ENCODE measurements at places on chromosomes 5 and 9.

- DNase-seq, result no peak
Measured at GRCh38 chr9:128310461-128310860, 11.8 kb downstream of the TRUB2 start.

- no peak for DNase-seq
Measured at GRCh38 chr5:156534085-156534484, 207.1 kb downstream of the SGCD start.

- no peak for DNase-seq
Measured at GRCh38 chr9:92652461-92652860, 17.5 kb downstream of the IPPK start.

DNA sequence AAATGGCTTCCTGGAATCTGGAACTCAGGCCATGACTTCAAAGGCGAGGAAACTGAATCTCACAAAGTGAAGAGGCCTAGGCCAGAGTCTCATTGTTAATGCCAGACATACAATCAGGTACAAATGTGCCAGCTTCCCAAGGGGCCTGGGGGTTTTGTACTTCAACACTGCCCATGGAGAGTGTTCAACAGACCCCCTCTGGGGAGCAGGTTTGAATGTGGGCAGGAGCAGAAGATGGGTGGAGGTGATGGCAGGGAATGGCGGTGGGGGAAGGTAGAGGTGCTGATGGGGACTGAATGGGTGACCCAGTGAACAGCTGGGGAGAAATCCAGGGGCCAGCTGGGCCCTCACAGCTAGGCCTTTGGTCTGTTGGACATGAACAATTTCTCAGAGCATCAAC lies 12.0 kb downstream of the FOXI1 start:
- DNase-seq, result no peak

GRCh38 chr5:128315671-128316070 lies 222.4 kb downstream of the FBN2 start:
- DNase-seq, result no peak

- no peak for DNase-seq
Measured at GRCh38 chr9:131036529-131037334, 27.8 kb downstream of the LAMC3 start.

GRCh38 chr5:153447534-153447933 lies 42.9 kb upstream of the GRIA1 start:
- DNase-seq, result no peak

DNA sequence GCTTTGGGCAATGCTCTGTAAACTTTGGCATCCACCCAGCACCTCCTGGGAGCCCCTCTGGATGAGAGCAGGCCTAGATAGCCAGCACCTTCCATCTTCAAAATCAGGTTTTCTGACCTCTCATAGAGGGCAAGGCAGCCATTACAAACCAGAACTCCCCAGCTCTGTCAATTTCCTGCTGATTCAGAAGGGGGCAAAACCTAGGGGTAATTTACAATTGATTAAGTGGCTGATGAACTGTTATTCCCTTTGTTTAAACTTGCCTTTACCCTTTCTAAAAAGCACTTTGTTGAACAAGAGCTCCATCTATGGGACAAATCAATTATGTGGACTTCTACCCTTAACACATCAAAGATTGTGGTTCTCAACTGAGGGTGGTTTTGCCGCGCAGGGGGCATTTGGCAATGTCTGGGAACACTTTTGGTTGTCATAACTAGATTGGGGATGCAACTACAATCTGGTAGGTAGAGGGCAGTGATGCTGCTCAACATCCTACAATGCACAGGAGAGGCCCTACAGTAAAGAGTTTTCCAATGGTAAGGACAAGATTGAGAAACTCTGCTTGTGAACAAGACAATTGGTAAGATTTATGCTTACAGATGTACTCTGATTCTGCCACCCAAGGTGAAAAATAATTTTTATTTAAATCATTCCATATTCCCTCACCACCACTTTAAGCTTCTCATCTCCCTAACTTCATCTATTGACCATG lies 184.1 kb downstream of the MARCHF11 start:
- peak; percentile 27 for DNase-seq

GRCh38 chr5:84301535-84301934 lies 83.1 kb downstream of the EDIL3 start:
- DNase-seq, result peak; percentile 28

GRCh38 chr9:70147196-70147595 lies 103.5 kb downstream of the MAMDC2 start:
- no peak for DNase-seq

DNA sequence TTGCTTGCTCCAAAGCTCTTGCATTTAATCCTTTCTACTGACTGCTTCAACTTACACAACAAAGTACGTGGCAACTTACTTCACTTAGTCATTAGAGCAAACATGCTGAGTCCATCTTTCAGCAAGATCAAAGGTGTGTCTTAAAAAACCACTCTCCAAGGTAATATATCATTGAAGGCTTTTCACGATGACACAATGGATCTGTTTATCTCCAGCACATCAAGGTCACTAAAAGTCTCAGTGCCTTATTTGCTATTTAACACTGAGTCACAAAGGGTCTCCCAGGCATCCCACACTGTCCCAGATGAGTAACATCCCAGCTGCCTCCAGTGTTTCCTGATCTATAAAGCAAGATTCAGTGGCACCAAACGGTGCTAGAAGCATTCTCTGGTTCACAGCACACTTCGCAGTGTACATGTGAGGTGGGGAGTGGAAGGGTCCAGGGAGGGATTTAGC lies 3.7 kb upstream of the CLK4 start:
- no peak for DNase-seq

DNA sequence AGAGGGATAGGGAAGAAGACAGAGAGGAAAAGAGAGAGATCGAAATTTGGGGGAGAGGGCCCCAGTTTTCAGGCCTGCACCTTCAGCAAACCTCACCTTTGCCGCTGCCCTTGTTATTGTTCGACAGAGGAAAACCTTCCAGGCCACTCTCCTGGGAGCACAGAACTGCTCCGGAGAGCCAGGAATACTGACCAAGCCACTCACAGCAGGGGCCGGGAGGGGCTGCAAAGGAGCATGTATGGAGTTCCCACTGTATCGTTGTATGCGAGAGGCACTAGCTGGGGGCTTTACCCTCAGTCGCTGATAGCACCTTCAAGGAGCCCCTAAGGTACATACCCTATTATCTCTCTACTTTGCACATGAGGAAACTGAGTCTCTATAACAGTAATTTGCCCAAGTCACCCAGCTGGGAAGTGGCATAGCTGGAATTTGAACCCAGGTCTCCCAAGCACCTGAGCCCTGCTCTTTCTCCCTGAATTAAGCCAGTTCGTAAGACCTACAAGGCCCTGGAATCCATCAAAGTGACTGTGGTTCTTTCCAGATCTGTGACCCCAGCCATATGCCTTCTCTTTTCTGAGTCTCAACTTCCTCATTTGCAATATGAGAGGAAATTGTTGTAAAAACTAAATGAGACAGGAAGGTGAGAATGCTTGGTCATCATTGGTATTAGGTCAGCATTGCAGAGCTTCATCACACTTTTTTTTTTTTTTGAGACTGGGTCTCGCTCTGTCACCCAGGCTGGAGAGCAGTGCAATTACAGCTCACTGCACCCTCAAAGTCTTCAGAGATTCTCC lies 21.0 kb upstream of the FOXE1 start:
- no peak for DNase-seq

DNA sequence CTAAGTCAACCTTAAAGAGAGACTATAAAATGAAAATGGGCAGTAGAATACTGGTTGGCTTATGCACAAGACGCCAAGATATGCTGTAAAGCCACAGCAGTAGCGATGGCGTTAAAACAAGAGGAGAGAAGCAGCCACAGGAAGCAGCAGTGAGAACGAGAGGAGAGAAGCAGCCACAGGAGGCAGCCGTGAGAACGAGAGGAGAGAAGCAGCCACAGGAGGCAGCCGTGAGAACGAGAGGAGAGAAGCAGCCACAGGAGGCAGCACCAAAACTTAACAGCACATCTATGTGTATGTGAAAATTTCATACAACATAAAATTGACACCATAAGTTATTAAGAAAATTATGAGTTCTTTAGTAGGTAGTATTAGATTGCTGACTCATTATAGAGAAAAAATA lies 2318.6 kb upstream of the ACO1 start:
- DNase-seq, result no peak

DNA sequence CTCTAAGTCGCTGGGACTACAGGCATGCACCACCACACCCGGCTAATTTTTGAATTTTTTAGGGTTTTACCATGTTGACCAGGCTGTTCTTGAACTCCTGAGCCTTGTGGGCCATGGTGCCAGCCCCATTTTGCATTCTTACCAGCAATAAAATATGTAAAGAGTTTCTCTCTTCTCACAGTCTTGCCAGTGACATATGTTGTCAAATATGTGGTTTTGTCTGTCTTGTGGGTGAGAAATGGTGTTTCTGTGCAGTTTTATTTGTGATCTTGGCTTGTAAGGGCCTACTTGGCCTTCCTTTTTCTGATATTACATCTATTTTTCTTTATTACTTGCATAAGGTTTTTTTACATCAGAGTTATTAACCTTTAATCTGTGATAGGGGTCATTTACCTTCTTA lies 47.1 kb downstream of the SPIN1 start:
- no peak for DNase-seq

GRCh38 chr9:91795598-91796241 lies 154.3 kb downstream of the ROR2 start:
- DNase-seq, result no peak

- DNase-seq, result peak; percentile 21
Measured at GRCh38 chr5:7759257-7759871, 91.6 kb downstream of the CFAP90 start.

DNA sequence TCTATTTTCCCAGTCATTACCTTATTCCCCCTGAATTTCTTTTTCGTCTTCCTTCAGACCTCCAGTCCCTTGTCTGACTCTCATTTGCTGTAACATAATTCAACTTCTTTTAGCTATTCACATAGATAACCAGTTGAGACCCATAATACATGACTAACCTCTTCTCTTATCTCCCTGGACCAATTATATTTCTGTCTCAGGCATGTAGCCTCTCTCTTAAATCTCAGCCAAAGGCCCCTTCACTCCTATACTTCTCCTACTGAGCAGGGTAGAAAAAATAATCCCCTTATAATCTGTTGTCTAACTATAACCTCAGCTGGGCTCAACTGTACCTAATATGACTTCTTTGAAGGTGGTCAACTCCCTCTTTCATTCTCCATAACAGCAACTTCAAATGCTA lies 20.9 kb downstream of the RANBP6 start:
- no peak for DNase-seq

- no peak for DNase-seq
Measured at GRCh38 chr5:142952229-142952628, 182.1 kb downstream of the ARHGAP26 start.

DNA sequence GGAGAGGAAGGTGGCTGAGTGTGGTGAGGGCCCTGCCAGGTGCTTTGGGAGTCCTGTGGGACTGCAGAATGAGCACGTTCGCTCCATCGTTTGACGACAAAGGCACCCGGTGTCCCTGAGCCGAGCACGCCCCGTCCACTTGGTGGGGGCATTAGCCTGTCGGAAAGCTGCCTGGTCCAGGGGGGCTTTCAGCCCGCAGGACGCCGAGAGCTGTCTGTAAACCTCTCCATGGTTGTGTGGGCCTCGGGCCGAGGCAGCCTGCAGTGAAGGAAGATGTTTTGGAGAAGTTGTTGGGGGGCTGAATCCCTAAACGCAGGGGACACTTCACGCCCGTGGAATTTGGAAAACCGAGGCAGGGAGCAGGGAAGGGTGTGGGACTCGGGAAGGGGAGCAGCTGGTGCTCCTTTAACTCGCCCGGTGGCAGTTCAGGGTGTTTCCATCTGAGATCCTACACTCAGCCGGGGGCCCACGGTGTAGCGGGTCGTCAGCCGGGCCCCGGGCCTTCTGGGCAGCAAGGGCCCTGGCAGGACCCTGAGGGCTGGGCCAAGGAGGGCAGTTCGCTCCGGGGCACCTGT lies 53.8 kb downstream of the MRPL36 start:
- DNase-seq, result no peak

DNA sequence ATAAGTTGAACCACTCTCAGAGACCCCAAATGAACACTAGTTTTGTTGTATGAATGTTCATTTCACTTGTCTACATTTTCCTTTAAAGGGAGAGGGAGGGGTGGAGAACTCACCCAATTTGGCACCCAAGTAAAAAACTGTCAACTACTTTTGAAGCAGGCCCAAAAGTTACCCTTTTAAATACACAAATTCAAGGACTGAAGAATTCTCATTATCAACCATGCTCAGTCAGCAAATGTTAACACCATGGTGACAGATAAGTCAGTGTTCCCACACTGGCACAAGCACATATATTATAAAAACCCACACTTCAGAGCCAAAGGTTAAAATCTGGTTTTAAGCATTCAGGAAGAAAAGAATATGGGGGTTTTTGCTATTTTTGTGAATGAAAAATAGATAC lies 31.6 kb downstream of the CSNK1A1 start:
- DNase-seq, result no peak

- DNase-seq, result no peak
Measured at GRCh38 chr9:19431361-19432171, 22.8 kb downstream of the ACER2 start.

DNA sequence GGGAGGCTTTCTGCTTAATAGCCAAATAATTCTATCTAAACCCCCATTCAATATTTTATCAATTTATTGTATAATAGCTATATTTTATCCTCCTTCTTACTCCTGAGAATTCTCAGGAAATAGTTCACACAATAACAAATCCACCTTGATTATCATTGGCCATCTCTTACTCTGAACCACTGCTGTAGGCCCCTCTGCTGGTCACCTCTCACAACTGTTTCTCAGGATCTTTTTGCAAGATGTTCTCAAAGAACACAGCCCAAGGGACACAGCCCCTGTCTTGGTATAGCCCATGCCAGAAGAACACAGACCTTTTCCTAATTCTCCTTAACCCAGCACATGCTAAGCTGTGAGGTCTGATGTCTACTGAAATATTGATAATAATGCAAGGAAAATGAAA lies 74.9 kb upstream of the HTR4 start:
- DNase-seq, result no peak

GRCh38 chr5:36777105-36777757 lies 99.3 kb upstream of the NIPBL start:
- DNase-seq, result no peak

DNA sequence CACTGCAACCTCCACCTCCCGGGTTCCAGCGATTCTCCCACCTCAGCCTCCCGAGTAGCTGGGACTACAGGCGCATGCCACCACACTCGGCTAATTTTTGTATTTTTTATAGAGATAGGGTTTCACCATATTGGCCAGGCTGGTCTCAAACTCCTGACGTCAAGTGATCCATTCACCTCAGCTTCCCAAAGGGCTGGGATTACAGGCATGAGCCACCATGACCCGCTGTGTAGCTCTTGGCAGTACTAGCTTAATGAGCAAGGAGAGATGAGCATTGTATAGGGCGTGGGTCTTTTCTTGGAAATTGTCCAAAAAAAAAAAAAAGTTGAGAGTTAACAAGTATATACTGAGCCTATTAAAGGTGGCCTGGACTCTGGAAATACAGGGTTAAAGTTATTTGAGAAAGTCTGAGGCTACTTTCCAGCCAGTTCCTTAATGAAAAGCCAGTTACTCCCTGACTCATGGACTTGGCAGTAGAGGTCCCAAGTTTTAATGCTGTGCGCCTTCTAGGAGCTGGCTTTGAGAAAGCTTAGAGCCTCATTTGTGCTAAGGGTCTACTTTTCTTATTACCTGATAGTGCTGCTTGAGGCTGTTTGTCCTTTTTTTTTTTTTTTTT lies 4.2 kb upstream of the FGF18 start:
- DNase-seq, result no peak

GRCh38 chr9:130728721-130729120 lies 35.1 kb downstream of the EXOSC2 start:
- DNase-seq, result peak; percentile 60

All from fibroblast of skin of left quadriceps (primary cell).